ENCODE measurements at places on chromosomes 7 and 10.

DNA sequence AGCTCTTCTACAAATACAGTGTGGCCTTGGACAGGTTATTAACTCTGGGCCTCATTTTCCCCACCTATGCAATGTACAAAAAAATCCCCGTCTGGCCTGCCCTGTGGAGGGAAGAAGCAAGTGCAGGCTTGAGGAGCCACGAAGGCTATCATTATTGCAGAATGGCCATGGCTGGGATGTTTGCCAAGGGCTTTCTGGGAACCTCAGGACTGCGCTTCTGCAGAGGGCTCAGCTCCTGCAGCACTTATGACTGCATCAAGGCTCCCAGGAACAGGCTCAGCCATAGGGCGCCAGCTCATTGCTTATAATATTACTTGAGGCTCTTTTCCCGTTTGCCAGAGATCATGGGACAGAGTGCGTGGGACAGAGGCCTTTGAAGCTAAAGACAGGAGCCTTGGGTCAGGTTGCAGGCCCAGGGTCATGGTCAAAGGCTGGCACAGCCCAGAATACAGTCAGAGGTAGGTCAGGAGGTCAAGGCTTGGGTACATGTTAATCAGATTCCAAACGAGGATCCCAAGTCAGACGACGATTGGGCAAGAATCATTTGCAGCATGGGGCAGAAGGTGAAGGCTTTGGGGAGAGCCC lies 20.6 kb upstream of the C10orf105 start:
- DNase-seq: no peak

GRCh38 chr7:158804335-158804734 lies 25.0 kb downstream of the ESYT2 start:
- no peak for DNase-seq

DNA sequence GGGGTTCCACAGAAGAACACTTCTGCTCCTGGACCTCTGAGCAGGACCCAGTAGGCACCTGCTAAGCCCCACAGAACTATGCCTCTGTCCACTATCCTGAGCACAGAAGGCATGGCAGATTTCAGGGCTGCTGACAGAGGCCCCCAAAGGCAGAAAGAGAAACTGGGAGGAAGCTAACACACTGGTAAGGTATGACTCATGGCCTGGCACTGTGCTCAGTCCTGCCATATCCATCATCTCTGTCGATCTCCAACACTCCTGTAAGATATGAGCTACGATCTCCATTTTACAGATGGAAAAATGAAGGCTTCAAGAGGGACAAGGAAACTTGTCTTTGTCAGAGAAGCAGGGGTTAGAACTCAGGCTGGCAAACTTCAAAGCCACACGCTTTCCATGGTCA lies 62.2 kb downstream of the GRID1 start:
- DNase-seq: no peak

- DNase-seq: peak; percentile 12
Observed at GRCh38 chr10:93746844-93747284, 10.9 kb upstream of the LGI1 start.

DNA sequence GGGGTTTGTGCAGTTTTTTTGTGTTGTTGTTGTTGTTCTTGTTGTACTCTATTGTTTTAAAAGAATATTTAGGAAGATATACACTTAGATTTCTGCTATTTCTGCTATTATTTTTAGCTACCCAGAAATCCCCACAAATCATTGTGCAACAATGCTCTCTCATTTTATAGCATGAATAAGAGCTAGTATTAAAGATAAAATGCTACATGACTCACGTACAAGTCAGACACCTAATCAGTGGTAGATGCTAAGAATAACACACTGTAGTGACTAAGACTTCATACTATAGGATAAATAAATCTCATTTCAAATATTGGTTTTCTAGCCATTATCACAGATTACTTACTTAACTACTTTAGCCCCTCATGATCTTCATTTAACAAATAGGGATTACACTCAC lies 920.5 kb downstream of the KCNMA1 start:
- no peak for DNase-seq

DNA sequence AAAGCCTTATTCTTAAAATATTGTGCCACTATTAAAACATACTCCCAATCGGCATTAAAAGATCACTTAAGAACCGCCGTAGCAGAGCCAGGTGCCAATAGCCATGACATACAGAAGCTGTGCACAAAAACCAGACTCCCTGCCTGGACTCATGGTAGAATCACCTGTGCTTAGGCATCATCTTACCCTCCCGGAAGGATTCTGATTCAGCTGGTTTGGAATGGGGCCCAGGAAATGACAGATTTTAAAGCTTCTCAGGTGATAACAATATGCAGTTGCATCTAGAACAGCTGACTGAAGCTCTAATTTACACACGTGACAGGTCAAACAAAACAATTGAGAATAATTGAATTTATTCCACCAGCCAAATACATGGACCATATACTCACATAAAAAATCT lies 10.7 kb downstream of the A1CF start:
- DNase-seq: no peak

DNA sequence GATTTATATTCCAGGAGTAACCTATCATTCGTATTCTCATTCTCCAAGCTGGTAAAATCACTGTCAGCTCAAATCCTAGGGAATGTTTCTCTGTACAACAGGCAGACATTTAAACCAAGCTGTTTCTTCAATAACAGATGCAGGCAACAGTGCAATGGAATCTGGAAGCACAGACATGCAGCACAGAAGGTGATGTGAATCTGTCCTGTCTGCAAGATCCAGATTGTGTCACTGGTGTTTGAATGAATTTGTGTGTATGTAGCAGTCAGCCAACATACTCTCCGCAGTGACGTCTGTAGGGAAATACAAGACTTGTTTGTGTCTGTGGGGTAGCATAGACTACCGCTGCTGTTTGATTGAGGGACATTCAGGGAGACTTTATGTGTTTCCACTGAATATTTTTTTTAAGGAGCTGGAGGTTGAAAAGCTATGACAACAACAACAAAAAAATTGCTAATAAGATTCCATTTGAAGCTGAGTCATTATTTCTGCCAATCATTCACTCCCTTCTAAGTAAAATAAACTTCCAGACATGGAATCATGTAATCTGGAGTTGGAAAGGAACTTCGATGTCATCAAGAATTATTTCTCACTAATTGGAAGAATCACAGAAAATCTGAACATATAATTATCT lies 122.9 kb upstream of the MYO3A start:
- DNase-seq: no peak

DNA sequence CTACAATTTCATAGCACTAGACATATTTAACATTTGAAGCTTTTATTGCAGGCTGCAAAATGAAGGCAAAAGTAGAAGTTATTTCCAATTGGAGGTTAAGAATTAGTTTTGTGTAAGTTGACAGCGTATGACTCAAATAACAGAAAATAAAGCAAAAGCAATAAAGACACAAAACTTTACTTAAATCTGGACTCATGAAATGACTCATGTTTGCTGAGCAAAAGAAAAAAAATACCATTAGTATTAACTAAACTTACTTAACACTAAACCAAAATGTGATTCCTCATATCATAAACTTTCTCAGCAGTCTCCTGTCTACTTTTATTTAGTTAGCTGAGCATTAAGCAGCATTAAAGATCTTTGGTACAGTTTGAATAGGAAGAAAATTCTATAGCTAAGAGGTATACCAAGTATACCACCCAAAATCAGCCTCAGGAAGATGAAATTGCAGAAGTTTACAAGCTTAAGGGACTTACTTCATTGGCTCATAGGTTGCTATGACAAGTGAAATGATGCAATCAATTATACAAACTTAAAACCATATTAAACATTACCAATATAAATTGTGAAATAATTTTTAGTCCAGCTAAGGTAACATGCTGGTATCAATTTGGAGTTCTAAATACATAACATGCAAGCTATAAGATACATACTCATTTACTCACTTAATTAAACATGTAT lies 1131.4 kb downstream of the XPNPEP1 start:
- no peak for DNase-seq

Measured in Jurkat, Clone E6-1 (cell line).